ENCODE measurements at places on chromosomes 5 and 9. TPM values are rescaled to one million over a fixed set of nuclear protein-coding genes. Genes with fewer than 3 reads are reported as not detected.
A peak's percentile ranks its signal among the peaks of the same experiment; 100 is the strongest.

DNA sequence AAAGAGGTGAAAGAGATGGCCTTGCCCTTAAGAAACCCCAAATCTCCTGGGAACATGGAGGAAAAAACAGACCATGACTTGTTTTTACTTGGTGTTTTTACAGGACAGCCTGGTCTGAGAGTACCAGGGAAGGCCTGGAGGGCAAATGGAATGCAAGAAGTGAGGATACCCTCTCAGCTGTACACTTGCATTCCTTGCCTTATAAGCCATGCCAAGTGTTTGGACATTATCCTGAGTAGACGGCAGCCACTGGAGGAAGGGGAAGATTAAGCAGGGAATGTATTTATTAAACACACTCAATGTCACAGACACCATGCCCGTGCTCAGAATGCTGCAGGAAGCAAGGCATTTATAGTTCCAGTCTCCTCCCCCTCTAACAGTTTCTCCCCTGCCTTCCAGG, 581.4 kb downstream of the CDK5RAP2 start:
- no peak for DNase-seq

The EPB41L4B gene
- total RNA-seq = 29.1 TPM

- no peak for DNase-seq
Measured at GRCh38 chr5:74251141-74252035, 389.1 kb downstream of the ENC1 start.

The MYOT gene
- total RNA-seq = 0.56 TPM

DNA sequence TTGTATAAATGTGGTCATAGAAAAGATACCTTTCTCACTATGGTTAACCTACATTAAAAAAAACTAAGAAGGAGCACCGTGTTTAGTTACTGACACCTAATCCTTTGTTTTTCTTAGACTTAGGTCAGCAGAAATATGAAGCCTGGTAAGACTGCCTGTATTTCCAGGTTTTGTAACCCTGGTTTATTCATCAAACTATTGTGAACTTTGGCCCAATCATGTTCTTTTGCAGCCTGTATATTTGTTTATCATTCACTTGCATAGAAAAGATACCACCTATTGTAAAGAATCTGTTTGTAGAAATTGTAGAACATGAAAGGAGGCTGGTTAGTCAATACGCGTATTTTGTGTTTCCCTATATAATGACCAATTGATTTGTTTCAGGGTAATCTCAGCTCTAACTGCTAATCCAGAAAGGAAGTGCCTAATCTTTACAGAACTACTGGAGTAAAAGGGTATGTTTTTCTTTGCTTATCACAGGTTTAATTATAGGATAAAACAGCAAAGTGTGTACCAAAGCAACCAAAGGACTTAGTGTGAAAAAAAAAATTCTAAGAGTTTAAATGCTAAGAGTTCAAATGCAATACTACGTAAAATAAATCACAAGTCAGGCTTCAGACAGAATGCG, 103.6 kb downstream of the LURAP1L start:
- DNase-seq = no peak

DNA sequence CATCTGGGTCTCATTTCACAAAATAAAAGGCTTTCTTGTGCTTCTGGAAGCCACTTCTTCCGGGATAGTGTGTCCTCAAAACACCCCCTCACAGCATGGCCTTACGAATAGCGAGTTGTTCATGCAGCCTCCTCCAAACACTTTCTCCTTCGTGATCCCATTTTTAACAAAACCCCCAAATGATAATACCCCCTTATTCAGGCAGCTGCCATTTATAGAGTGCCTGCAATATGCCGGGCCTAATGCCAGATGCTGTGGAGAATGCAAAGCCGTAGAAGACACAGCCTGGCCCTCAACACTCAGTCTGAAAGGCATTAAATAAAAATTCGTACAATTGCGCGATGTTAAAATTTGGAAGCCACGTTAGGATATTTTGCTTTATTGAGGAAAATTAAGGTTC, 66.4 kb upstream of the SLC44A1 start:
- DNase-seq = no peak

- DNase-seq = no peak
Measured at GRCh38 chr5:76626738-76627137, 3.5 kb upstream of the F2RL2 start.

- no peak for DNase-seq
Measured at GRCh38 chr9:109238655-109239054, 71.6 kb upstream of the FRRS1L start.

DNA sequence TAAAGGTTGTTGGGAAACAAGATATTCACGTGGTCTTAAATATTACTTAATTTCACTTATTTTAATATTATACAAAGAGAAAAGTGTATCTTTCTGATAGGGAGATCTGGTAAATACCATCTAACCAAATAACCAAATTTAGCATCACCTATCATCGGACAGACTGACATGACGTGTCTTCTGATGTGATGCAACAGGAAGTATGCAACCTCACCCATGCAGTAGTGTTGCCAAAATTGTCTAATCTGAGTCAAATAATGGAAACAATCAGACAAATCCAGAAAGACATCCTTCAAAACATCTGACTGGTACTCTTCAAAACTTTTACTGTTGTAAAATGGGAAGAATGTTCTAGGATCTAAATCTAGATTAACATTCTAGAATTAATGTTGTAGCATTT, 148.0 kb downstream of the FGF1 start:
- DNase-seq = no peak

The IL33 gene
- 13.3 TPM for total RNA-seq

The DRD1 gene
- total RNA-seq = 0.17 TPM

The SLC6A18 gene
- 0.48 TPM for total RNA-seq

DNA sequence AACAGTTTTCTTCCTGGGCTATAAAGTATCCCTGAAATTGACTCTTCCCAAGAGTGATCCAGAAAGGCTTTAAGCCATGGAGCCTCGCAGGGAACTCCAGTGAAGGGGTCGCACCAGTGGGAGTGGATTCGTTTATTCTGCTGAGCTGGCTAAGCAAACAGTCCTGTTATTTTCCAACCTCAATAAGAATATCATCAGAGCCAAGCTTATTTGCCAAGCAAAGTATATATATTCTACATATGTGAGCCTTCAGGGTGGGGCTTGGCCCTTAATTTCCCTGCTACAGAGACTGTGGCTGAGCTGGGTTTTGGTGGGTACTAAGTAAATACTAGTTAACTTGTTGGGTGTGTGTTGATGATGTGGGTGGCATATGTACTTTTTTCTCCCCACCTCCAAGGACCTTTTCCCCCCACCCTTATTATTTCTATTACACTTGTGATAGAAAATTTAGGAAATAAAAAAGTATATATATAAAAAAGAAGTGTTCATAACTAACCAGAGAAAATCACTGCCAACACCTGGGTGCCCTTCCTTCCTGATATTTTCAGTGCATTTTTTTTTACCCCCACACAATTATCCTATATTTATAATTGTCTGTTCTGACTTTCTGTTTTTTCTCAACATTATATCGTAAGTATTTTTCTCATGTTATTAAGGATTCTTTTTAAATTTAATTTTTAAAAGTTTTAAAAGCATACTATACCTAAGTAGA, 5.3 kb downstream of the GSN start:
- DNase-seq = no peak

GRCh38 chr9:107016383-107016782, 153.4 kb downstream of the ZNF462 start:
- no peak for DNase-seq

GRCh38 chr5:87184605-87185004, 83.1 kb upstream of the RASA1 start:
- DNase-seq = no peak

- no peak for DNase-seq
Measured at GRCh38 chr5:67963789-67964519, 251.6 kb upstream of the PIK3R1 start.

GRCh38 chr9:31608881-31609280, 775.6 kb upstream of the ACO1 start:
- DNase-seq = no peak

DNA sequence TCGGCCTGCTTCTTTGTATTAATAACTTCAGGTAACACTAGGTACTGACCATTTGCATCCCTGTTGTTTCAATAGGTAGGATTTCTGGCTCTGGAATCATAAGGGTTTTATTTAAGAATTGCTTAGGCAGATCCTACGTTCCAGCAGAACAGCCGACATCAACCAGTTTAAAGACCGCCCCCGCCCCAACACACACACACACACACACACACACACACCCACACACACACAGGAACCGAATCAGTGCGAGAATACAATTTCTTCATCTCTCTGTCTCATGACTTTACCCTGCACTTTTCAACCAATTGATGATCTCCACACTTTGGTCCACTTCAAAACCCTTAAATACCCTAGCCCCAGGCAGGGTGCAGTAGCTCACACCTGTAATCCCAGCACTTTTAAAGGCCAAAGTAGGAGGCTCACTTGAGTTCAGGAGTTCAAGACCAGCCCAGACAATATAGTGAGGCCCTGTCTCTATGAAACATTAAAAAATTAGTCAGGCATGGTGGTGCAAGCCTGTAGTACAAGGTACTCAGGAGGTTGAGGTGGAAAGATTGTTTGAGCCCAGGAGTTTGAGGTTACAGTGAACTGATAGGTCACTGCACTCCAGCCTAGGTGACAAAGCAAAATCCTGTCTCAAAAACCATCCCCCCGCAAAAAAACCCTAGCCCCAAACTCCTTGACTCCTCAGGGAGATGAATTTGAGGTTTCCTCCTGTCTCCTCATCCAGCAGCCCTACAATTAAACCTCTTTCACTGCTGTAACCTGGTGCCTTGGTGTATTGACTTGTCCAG, 2.7 kb upstream of the MTMR12 start:
- DNase-seq = no peak

DNA sequence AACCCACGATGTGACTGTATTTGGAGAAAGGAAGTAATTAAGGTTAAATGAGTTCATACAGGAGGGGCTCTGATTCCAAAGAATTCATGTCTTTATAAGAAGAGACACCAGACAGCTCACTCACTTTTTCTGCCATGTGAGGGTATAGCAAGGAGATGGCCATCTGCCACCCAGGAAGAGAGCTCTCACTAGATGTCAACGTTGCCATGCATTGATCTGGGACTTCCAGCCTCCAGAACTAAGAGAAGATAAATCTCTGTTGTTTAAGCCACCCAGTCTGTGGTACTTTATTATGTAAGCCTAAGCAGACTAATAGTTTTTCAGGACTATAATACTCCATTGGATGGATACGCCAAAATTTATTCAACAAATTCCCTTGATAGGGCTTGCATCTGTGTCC, 89.8 kb upstream of the RAD23B start:
- DNase-seq = no peak

- no peak for DNase-seq
Measured at GRCh38 chr5:68002836-68003235, 212.7 kb upstream of the PIK3R1 start.

The RGS7BP gene
- total RNA-seq = 2.0 TPM

- no peak for DNase-seq
Measured at GRCh38 chr5:112895682-112896081, 26.3 kb downstream of the REEP5 start.

The PCDHGA12 gene
- 1.2 TPM for total RNA-seq

DNA sequence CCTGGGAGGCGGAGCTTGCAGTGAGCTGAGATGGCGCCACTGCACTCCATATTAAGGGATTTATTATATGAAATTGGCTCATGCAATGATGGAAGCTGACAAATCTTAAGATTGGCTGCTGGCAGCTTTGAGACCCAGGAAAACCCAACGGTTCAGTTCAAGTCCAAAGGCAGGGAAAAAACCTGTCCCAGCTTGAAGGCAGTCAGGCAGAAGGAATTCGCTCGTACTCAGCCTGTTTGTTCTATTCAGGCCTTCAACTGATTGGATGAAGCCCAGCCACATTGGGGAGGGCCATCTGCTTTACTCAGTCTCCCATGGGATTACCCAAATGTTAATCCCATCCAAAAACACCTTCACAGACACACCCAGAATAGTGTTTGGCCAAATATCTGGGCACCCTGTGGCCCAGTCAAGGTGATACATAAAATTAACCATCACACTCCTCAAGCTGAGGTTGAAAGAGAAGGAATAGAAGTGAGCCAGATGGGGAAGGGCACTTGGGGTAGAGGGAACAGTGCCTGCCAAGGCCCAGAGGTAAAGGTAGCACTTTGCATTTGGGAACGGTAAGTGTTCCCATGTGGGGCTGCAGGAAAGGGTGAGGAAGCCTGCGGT, 8.5 kb upstream of the ORM1 start:
- peak; percentile 47 for DNase-seq

DNA sequence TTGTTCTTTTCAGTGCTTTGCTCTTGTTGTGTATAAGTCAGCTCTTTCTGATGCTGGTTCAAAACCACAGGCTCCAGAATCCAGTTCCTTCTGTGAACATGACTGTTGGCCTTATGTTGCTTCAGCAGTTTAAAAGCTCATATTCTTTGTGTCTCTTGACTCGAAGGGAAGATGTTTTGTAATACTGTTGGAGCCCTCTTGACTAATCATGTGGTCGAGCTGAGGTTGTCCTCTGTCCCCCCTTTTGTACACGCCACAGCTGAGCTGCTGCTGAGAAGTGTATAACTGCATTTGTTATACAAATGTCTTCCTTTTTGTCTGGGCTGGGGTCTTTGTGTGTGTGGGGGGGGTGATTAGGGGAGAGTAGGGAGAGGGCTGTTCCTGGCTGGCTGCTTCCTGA, 35.8 kb downstream of the SLC36A1 start:
- DNase-seq = no peak

GRCh38 chr9:14383294-14383693, 69.4 kb upstream of the NFIB start:
- no peak for DNase-seq

GRCh38 chr5:115398719-115399118, 102.3 kb upstream of the CCDC112 start:
- no peak for DNase-seq

- DNase-seq = no peak
Measured at GRCh38 chr5:82151662-82152061, 126.5 kb downstream of the RPS23 start.
